ENCODE measurements at places on chromosomes 7 and 10.

DNA sequence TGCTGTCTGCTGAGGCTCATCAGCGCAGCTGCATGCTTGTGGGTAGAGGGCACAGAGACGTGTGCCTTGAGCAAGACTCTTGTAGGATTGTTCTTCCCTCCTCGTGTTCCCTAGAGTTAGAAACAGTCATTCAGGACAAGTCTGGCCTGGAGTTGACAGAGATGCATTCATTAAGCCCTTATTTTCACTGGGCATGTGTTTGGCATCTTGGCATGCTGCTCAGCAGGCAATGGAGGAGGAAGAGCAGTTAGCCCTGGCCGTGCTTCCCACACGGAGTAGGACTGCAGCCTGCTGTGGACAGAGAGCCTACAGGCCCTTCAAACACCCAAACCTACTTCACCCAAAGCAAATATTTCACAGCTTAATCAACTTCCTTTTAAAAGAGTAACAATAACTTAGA lies 73.0 kb upstream of the GJD4 start:
- DNase-seq: no peak

DNA sequence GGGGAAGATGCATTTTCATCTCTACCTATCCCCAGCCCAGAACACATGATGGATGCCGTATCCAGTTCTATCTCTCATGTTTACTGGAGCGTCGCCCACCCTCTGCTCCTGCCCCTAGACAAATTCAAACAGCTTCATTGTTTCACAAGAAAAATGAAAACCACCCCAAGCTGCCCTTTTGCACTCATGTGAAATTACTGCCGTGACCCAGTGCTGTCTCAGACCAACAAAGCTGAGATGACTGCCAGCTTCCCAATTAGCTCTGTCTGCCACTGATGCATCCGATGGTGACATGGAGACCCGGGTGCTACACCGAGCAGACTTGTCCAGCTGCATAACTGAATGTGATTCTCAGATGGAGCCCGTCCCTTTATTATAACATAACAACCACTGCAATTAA lies 67.7 kb downstream of the FOXI2 start:
- DNase-seq: no peak

DNA sequence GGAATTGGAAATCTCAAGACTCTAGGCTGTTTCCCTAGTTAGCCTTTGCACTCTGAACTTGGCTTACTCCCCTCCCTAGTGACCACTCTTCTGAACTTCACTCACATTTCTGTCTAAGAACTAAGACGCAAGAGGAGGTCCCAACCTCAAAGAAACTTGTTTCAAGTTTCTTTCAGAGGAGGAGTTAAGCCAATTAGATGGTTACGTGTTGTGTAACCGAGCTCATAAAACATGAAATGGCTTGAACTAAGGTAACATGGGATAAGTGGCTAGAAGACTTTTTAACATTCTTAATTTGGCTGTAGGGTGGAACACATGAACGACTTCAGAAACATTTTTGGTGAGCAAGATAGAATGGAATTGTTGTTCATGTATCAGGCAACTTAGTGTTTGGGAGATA lies 39.5 kb upstream of the SEC61G start:
- no peak for DNase-seq

- no peak for DNase-seq
Measured at GRCh38 chr10:34801097-34801733, 13.9 kb downstream of the PARD3 start.

DNA sequence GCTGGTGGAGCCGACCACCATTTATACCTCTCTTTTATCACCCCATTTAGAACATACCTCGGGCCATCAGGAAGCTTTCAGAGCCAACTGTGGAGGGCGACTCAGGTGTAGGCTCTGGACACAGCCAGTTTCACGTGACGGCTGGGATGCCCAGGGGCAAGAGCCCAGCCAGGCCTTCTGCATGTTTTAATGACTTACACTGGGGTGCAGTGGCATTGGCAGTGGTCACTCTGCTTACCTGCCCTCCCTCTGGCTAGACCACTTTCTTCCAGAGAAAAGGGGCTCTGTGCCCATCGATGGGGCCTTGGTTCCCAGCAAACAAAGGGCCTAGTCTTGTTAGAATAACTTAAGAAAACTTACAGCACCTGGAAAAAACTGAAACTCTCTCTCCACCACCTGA lies 50.0 kb downstream of the PNLIPRP2 start:
- DNase-seq: no peak

- DNase-seq: no peak
Measured at GRCh38 chr7:17307558-17307957, 9.1 kb downstream of the AHR start.

- no peak for DNase-seq
Measured at GRCh38 chr7:156461881-156462665, 178.5 kb upstream of the RNF32 start.

- DNase-seq: no peak
Measured at GRCh38 chr10:1603181-1603580, 134.1 kb downstream of the ADARB2 start.

DNA sequence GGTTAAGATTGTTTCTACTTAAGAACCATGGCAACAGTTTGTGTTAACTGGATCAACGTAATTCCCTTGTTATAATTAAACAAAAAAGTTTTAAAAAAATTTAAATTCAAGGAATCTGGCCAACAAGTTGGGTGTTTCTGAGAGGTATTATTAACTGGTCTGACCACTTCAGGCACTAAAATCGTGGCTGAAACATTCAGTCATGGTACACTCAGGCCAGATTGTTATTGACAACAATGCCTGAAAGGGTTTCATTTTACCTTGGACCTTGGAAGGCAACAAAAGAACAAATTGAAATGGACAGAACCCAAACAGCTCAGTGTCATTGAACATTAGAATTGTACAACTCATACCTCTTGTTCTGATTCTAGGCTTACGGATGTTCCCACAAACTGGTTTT lies 103.3 kb upstream of the ARMC3 start:
- no peak for DNase-seq

GRCh38 chr7:69402696-69403095 lies 195.6 kb upstream of the AUTS2 start:
- DNase-seq: no peak
